Left lung (tissue), 14 donors: ENCODE measurements at places on chromosomes 6 and 20. TPM values are rescaled to one million over a fixed set of nuclear protein-coding genes. Genes with fewer than 3 reads are reported as not detected.

DNA sequence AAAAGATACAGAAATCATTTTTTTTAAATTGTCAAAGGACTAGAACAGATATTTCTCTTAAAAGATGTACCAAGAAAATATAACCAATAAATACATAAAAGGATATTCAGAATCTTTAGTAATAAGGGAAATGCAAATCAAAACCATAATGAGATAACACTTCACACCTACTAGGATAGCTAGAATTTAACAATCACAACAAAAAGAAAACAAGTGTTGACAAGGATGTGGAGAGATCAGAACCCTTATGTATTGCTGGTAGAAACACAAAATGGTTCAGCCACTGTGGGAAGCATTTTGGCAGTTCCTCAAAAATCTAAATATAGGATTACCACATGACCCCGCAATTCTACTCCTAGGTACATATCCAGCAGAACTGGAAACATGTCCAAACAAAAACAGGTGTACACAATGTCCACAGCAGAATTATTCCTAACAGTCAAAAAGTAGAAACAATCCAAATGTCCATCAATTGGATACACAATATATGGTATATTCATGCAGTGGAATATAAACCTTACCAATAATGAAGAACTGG is 211.0 kb downstream of the LRFN2 start:
- no peaks in the 10 kb centered on the region for H3K4me1 ChIP-seq
- no peak overlapping the region for H3K4me3 ChIP-seq
- H3K27ac ChIP-seq: no peak overlapping the region
- H3K36me3 ChIP-seq: no peaks in the 10 kb centered on the region

DNA sequence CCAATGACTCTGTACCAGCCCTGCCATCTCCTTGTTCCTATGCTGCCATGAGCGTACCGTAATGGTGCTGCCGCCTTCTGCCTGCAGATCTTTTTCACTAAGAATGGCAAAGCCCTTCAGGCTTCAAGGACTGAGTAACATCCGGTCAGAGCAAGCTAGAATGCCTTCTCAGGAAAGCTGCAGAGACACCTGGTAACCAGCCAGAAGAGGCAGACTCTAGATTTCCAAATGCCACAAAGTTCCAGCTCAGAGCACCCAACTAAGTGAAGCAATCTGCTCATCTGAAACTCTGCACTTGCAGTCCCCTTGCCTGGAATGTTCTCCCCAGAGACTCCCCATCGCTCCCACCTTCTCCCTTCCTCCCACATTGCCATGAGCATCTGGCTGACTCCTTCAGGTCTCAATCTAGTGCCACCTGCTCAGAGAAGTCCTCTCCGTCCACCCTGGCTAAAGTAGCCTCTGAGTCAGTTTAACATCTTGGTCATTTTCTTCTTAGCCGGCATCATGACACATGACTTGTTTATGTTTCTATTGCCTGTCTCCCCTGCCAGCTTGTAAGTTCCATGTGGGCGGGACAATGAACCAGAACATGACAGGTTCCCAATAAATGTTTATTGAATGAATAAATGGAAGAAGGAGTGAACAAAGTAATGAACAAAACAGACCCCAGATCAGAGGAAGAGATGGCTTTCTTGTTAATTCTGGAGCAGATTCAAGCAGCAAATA is 6.9 kb upstream of the OCSTAMP start:
- no peak overlapping the region for H3K27ac ChIP-seq
- peaks cover 13% of the 10 kb centered on the region for H3K27me3 ChIP-seq
- H3K4me1 ChIP-seq: no peaks in the 10 kb centered on the region
- no peak overlapping the region for H3K4me3 ChIP-seq
- H3K36me3 ChIP-seq: no peaks in the 10 kb centered on the region
- DNase-seq: no peak

- H3K27me3 ChIP-seq: peaks cover 19% of the 10 kb centered on the region
- no peak for DNase-seq
- H3K36me3 ChIP-seq: no peaks in the 10 kb centered on the region
- no peaks in the 10 kb centered on the region for H3K4me1 ChIP-seq
Observed at GRCh38 chr6:34575326-34575725, 19.2 kb upstream of the SPDEF start.

DNA sequence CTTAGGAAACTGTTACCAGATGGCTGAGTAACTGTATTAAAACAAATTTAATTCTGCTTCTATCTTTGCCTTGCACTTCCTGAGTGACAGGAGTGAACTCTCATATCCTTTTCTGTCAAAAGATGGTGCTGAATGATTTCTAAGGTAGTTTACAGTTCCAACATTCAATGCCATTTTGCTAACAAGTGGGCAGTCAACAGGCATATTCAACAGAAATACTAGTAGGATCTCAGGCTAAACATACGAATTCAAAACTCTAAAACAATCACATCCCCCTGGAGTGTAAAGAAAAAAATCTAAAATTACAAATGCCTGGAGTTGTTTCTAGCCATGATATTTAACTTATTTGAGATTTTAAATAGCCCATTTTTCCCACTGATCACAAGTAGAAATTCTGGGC is 6.7 kb downstream of the PSMB9 start:
- H3K4me3 ChIP-seq: no peak overlapping the region
- peak overlapping the region; percentile 13 for H3K27ac ChIP-seq
- H3K36me3 ChIP-seq: peaks cover 3% of the 10 kb centered on the region
- no peak for DNase-seq

GRCh38 chr6:131041814-131042213 is 21.2 kb downstream of the EPB41L2 start:
- no peaks in the 10 kb centered on the region for H3K36me3 ChIP-seq
- DNase-seq: no peak
- H3K4me3 ChIP-seq: no peak overlapping the region

DNA sequence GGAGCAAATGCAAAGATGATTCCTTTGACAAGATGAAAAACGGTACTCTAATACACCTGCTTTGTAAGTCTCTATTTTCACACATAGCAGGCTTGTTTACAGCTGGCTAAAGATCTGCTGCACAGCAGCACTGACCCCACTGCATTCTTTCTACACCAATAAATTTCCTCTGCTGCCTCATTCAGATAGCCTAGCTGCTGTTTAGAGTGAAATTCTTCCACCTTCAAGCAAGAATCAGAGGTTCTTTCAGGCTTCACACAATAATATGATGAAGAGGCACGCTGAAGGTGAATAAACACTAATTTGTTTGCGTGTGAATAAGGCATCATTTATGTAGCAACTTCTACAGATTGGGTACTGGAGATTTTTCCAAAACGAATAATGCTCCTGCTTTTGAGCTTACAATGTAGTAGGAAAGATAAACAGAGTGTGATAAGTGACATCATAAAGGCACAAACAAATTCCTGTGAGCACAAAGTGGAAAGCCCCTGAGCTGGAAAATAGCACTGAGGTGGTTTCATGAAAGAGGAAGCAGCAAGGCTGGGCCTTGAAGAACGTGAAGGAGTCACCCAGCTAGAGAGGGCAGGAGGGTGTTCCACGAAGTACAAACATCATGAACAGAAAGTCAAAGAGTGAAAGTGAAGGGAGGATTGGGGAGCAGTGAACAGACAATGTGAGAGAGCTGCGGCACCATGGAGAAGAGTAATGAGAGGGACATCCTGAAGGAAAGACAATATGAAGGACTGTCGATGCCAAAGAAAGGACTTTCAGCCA is 543.4 kb downstream of the CD83 start:
- no peak overlapping the region for H3K4me3 ChIP-seq
- no peak for DNase-seq
- H3K36me3 ChIP-seq: no peaks in the 10 kb centered on the region

DNA sequence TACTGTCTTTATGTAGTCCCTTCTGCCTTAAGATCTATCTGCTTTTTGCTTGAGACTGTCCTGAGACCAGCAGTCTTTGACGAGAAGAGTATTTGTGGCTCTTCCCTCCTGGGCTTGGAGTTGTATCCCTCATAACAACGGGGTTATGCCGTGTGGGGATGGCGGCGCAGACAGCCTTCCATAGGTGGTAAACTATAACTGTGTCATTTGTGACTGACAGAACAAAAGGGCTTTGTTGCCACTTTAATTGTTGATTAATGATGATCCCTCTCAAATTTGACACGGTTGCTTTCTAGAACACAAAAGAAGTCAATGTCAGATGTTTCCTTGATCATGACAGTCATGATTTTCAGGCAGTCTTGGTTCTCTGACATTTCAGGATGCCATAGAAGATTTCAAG is 196.6 kb downstream of the JARID2 start:
- H3K4me1 ChIP-seq: peaks cover 81% of the 10 kb centered on the region
- H3K36me3 ChIP-seq: no peaks in the 10 kb centered on the region
- H3K4me3 ChIP-seq: no peak overlapping the region
- H3K27ac ChIP-seq: no peak overlapping the region
- DNase-seq: no peak

GRCh38 chr20:48359692-48360341 is 468.0 kb downstream of the PREX1 start:
- peaks cover 5% of the 10 kb centered on the region for H3K27me3 ChIP-seq
- no peak overlapping the region for H3K4me3 ChIP-seq
- H3K4me1 ChIP-seq: no peaks in the 10 kb centered on the region
- DNase-seq: no peak
- no peak overlapping the region for H3K27ac ChIP-seq

- no peaks in the 10 kb centered on the region for H3K36me3 ChIP-seq
- H3K27me3 ChIP-seq: no peaks in the 10 kb centered on the region
- DNase-seq: no peak
- no peak overlapping the region for H3K27ac ChIP-seq
- H3K4me3 ChIP-seq: no peak overlapping the region
Observed at GRCh38 chr6:108667993-108668392, 107.3 kb downstream of the FOXO3 start.

DNA sequence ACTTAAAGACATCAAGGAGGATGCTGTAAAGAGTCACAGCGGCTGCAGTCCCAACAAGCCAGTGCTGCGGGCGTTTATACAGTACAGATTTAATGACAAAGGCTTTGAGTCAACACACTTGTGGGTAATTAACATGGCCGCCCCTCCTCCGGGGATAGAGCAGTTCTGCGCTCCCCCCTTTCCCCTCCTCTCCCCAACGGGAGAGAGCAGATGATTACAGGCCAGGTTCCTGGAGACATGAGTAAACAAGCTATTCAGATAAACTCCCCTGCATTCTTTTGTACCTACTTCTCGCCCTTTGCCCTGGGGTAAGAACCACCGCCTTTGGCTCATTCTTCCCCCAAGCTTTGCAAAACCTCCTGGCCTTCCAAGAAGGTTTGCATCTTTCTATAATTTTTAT is 23.6 kb upstream of the FABP7 start:
- no peaks in the 10 kb centered on the region for H3K36me3 ChIP-seq
- H3K4me3 ChIP-seq: no peak overlapping the region
- H3K27me3 ChIP-seq: no peaks in the 10 kb centered on the region
- H3K4me1 ChIP-seq: no peaks in the 10 kb centered on the region
- H3K27ac ChIP-seq: no peak overlapping the region
- no peak for DNase-seq

STMN3 gene
- 13.1 TPM for total RNA-seq

GTF3C6 gene
- 71.0 TPM for total RNA-seq

PTGIS gene
- total RNA-seq: 46.0 TPM

FANCE gene
- total RNA-seq: 5.4 TPM
